ENCODE measurements at places on chromosomes 3 and 15. TPM values are rescaled to one million over a fixed set of nuclear protein-coding genes. Genes with fewer than 3 reads are reported as not detected.

- DNase-seq = no peak
Observed at GRCh38 chr3:135895734-135896121, 69.8 kb upstream of the PPP2R3A start.

Gene RTP3
- not detected for total RNA-seq

Gene CTXN2
- total RNA-seq = not detected

DNA sequence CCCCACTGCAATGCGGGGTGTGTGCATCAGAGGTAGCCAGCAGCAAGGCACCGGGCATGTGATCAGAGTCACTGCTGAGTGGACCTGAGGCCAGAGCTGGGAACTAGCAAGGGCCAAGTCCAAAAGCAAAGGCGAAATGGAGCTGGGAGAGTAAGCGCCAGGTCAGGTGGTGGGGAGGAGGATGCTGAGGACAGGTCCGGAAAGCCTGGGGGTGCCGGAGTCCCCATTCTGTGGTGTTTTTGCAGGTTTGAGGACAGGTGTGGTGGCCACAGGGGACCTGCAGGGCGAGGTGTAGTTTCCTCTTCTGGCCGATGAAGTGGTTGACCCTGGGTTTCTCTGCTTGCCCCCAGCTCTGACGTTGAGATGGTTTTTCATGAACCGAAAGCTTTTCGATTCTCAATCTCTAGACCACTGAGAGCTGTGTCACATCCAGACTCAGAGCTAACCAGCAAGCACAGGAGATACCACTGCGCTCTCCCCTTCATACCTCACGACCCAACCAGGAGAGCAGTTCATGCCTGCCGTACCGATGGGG, 35.0 kb upstream of the HES1 start:
- no peak for DNase-seq

Gene ROPN1B
- total RNA-seq = 19.9 TPM

Measured in lower leg skin (tissue), 4 donors.